ENCODE measurements at places on chromosomes 4 and X.
A peak's percentile ranks its signal among the peaks of the same experiment; 100 is the strongest.

- no peak for DNase-seq
Measured at GRCh38 chr4:134708026-134708425, 506.4 kb upstream of the PABPC4L start.

DNA sequence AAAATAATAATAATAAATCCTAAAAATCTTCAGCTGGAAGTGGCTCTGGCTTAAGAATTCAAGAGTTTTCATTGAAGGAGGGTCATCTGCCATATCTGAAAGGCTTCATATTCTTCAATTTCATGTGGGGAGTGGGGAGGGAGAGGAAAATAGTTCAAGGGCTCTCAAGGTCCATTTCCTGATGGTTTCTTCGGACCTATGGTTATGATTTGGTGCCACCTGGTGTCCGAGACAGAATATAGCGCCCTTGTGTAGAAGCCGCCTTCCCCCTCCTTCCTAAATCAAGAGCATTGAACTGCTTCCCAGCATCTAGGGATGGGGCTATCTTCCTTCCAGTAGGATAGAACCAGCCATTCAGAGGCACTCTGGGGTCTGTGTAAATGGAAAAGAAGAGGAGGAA is 34.3 kb downstream of the NLGN3 start:
- DNase-seq, result peak; percentile 25

DNA sequence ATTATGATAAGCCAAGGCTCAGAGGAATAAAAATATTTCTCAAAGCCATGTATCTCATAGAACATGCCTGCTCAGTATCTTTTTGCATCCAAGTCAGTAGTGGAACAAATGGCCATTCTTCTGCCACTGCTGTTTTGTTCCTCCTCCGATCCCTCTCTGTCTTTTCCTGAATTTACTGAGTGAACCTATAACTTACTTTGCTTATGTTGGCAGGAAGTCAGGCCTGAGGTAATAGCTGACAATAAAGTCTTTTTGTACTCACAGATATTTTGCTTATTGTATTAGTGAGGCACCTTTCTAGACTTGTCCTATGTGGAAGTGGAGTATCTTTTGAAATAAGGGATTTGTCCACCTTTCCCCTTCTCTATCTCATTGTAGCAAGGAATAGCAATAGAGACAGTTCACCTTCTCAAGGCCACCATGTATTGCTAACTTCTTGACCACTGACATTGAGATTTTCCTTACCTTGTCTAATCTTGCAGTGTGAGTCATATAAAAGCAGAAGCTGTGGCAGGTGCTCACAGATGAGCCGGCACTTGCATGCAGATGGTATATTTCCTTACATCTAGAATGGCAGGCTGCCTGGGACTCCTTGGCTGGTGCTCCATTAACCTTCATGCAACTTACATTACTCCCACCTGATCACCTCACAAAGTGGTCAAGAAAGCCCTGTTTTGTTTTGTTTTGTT is 68.2 kb downstream of the AGTR2 start:
- DNase-seq, result no peak

DNA sequence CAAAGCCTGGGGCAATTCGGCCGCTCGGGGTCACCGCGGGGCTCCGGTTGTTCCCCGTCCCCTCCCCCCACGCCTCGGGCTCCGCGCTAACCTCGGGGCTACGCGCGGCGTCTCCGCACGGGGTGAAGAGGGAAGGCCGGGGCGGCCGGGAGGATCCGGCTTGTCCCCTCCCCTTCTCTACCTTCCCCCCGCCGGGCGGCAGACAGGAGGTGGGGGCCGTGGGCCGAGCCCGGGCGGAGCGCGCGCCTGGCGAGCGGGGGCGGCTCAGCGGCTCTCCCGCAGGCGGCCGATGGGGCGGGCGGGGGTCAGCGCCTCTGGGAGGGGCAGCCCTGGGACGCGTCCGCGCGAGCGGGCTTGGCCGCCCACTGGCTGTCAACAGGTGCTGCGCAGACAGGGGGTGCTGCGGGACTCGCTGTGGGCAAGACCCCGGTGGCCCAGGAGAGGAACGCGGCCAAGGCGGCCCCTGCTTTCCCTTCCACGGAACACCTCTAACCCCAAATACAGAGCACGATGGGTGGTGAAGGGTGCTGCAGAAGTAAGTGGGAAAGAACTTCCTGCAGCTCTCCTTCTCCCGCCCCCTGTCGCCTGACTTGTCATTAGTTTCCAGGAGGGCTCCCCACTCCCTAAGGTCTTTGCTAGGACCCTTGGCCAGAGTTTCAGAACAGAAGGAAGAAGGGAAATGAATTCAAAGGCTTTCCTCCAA is at the start of gene PDGFC:
Gene PDGFC, minus strand, starts transcription at position 124 of the 703 bp plus-strand sequence. CDS start 896 bp downstream, outside the sequence.
- DNase-seq, result no peak

- DNase-seq, result no peak
Measured at GRCh38 chr4:48336146-48336870, 5.0 kb upstream of the SLAIN2 start.

DNA sequence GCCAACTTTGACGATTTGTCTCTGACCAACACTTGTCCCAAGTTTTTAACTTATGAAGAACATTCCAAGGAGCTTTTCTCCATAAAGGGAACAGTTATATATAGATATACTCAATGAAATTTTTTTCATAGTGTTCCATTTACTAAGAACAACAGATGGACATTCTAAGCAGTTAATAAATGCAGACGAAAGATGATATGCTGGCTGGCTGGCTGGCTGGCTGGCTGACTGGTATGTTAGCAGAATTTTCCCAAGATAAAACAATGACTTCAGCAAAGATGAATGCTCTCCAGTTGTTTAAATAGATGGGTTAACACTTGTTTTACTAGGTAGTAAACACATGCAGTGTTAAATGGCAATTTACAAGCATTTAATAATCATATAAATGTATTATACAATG is 62.2 kb downstream of the SPANXN3 start:
- DNase-seq, result peak; percentile 66

DNA sequence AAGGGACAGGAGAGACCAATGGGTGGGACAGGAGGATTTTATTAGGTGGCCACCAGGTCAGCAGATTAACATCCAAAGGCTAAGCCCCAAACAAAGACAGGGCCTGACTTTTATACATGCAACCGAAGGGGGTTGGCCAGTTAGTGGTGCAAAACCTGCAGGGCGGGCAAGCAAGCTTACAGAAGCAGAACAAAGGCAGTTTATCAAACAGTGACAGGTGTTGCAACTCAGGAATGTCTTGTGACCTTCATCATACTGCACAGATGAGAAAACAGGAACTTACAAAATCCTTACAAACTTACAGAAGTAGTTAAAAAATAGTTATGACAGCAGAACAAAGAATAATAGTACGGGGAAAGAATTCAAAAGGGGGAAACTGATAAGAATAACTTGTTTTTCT is 708.1 kb downstream of the GLUD2 start:
- no peak for DNase-seq
